ENCODE measurements at places on chromosomes 7 and 10. TPM values are rescaled to one million over a fixed set of nuclear protein-coding genes. Genes with fewer than 3 reads are reported as not detected.

Gene MRLN
- not detected for total RNA-seq

Gene NRG3
- 0.11 TPM for total RNA-seq

Gene KBTBD2
- 25.3 TPM for total RNA-seq

GRCh38 chr10:24292304-24293293, 83.7 kb downstream of the KIAA1217 start:
- no peak for DNase-seq

- no peak for DNase-seq
Observed at GRCh38 chr10:50426485-50426884, 175.2 kb upstream of the ASAH2 start.

- no peak for DNase-seq
Observed at GRCh38 chr7:91344911-91345310, 80.7 kb downstream of the FZD1 start.

- peak; percentile 84 for DNase-seq
Observed at GRCh38 chr7:100626530-100627237, 14.3 kb downstream of the MOSPD3 start.

- no peak for DNase-seq
Observed at GRCh38 chr7:82291931-82292330, 151.6 kb downstream of the CACNA2D1 start.

DNA sequence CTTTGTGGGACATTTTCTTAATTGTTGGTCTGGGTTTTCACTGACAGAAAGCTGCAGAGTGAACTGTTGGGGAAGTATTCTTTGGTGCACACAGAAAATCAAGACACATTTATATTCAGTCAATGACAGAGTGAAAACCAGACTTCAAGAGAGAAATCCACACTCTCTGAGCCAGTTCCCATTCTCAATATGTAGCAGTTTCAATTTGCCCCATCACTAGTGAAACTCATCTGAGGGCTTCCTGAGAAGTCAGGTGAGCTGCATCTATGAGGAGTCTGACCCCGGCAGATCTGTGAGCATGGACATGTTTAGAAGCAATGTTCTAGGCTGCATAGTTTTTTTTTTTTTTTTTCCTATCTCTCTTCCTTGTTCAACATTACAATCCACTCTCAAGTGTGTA, 163.7 kb upstream of the AHR start:
- DNase-seq = no peak

- DNase-seq = no peak
Observed at GRCh38 chr7:154424350-154424749, 372.2 kb downstream of the DPP6 start.

DNA sequence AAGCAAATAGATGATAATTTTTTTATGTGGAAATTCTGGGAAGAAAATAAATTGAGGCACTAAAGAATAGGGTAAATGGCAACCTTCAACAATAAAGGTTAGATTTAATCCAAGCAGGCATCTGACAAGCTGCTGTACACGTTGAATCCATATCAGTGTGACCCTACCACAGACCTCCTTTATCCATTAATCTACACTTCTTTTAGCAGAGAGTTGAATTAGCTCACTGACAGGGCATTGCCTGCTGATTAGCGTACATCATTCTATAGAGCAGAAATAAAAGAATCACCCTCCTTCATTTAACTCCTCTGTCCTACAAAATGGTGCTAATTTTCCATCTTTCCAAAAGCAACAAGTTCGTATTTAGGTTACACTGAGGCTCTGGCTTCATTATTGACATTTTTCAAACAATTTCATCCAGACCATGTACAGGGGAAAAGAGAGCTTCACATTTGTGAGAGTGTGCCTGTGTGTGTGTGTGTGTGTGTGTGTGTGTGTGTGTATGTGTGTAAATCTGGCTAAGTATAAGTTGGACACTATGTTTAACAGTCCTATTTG, 356.0 kb downstream of the TFEC start:
- no peak for DNase-seq

GRCh38 chr7:140646931-140647647, 6.5 kb upstream of the DENND2A start:
- no peak for DNase-seq

DNA sequence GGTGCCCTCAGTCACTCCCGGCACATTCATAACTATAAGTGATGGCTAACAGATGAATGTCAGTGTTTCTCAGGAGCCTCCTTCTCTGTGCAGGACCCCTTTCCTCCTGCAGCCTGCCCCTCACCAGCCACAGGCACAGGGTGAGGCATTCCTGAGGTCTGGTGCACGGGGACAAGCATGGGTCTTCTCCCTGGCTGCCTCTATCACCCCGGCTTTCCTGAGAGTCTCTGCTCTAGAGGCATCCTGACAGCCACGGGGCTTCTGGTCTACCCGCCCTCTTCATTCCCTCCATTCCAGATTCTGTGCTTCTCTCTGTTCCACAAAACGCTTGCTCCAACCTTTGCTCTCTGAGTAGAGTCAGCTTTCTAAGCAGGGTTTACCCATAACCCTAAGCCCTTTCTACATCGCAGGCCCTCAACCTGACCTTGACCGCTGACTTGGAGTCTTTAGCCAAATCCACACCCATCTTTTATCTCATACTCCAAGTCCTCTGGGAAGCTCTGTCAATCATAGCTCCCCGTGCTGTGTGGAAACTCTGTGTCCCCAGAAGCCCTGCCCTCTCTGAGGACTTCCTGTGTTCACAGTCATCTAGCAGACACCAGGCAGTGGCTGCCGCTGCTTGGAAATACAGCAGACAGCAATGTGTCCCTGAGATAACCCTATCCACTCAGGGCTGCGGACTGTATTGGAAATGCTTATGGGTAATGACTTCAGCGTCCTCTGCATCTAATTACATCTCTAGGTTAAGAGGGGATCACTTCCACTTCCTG, 159.0 kb downstream of the SFMBT2 start:
- peak; percentile 62 for DNase-seq

GRCh38 chr10:129272866-129273650, 194.0 kb upstream of the MGMT start:
- no peak for DNase-seq

- no peak for DNase-seq
Observed at GRCh38 chr10:98659951-98660350, 213.2 kb upstream of the HPS1 start.
